ENCODE measurements at places on chromosomes 4 and X.
A peak's percentile ranks its signal among the peaks of the same experiment; 100 is the strongest.

DNA sequence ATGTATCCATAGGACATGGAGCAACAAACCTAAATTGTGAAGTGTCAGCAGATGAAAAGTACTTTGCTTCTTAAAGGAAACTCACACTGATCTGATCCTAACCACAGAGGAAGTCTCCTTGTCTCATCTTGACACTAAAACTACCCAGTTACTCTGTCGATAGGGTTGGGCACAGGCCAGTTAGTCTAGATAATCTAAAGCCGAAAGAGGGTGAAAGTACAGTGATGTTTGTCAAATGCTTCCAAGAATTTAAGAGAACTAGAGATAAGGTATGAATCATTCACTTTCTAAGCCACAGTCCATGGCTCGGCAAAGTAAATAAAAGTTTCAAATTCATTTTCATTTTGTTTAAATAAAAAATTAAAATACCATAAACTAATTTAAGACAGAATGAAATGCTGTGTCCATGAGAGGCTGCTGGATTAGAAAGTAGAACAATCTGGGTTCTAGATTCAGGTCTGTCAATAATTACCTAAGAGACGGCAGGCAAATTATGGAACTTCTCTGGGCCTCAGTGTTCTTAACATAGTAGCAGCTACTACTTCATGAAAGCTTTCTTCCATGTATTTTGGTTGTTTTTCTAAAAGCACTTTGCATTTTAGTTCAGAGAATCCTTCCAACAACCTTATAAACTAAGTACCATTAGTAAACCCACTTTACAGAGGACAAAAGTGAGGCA is 176.7 kb downstream of the LDB2 start:
- no peak for DNase-seq

GRCh38 chr4:136651932-136652331 is 880.4 kb downstream of the PCDH18 start:
- DNase-seq: no peak

- DNase-seq: no peak
Measured at GRCh38 chr4:25927361-25928195, 13.6 kb downstream of the SMIM20 start.

DNA sequence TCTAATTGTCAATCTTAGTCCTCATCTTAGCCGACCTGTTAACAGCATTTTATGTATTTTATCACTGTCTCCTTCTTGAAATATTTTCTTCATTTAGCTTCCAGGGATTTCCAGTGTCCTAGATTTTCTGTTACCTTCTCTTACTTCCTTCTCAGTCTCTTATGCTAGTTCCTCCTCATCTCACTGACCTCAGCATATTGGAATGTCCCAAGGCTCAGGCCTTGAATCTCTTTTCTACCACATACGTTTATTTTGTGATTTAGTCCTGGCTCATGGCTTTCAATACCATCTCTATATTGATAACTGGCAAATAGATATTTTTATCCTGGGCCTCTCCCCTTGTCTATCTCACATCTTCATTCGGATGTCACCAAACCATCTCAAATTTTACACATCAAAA is 61.1 kb downstream of the IQCM start:
- no peak for DNase-seq

DNA sequence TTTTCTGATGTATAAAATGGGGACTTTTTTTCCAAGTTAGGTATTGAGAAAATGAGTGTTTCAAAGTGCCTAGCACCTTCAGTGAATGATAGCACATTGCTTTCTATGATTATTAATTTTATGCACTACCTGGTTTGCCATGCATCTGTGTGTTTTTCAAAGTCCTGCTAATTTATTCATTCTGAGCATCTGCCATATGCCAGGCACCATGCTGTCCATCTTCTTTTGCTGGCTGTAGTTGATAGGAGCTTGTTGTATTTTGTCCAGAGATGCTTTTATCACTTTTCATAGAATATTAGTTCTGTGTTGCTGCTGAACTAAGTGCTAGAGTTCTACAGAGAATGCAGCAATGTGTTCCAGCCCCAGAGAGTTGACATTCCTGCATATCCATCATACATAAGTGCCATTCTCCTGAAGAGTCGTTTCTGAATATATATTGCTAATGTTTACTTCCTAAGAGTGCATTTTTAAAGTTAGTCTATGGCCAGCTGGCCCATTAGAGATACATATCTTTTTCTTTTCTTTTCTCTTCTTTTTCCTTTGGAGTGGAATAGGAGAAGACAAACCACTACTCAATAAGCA is 49.0 kb upstream of the CLNK start:
- no peak for DNase-seq

GRCh38 chrX:44456685-44457084 is 86.0 kb downstream of the FUNDC1 start:
- DNase-seq: no peak

DNA sequence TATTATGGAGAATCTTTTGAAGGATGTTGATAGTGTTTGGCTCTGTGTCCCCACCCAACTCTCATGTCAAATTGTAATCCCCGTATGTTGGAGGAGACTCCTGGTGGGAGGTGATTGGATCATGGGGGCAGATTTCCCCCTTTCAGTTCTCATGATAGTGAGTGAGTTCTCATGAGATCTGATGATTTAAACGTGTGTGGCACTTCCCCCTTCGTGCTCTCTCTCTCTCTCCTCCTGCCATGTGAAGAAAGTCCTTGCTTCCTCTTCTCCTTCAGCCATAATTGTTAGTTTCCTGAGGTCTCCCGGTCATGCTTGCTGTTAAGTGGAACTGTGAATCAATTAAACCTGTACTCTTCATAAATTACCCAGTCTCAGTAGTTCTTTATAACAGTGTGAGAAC is 166.1 kb upstream of the NUDT6 start:
- no peak for DNase-seq

DNA sequence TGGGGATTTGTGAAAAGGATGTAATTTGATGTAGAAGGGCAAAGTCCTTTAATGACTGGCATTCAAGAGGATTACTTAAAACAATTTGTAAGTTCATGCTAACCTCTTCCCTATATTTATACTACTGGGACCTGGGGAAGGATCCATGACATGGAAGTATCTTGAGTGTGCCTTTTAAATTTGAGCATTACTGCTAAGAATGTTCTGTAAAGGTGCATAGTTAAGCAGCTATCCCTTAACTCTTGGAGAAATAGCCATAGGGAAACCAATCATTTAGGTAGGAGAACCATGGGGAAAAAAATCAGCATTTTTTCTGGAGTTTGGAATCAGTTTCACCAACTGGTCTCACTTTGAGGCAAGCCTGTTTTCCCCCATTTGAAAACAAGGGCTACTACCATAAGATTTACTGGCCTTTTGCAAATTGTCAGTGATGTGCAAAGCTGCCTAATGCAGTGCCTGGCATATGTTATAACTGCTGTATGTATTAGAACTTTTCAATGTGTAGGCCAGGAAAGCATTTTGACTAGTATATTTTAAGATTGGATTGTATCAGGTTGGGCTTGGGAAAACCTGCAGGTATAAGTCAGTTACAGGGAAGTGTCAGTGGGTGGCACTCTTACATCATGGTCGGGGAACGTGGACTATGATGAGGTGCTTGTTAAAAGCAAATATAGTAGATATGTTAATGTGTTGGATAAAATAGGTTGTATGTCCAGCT is 72.1 kb downstream of the PRSS12 start:
- DNase-seq: no peak

DNA sequence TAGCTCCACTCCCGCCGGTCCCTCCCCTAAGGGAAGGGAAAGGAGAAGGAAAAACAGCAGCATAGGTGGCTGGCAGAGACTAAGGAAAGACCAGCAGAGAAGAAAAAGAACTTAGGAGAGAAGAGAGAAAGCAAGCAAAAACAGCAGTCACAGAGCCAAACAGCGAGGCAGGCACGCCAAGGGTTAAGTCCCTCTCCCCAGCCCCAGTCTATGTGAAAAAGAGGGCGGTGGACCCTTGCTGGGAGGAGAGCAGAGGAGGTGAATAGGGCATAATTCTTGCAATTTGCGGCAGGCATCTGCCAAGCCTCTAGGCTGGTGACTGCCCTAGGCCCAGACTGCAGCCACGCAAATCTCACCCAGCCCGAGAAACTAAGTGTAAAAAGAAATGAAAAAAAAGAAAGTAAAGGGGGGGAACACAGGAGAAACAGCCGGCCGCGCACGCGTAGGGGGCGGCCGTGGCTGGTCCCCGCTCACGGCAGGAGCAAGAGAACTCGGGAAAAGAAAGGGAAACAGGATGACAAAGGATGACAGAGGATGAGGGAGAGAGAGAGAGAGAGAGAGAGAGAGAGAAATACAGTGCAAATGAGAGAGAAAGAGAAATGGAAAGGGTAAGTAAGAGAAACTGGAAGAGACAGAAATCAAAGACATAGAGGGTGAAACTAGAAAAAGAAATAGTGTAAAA is 48.6 kb downstream of the MAGEA9 start:
- DNase-seq: no peak

DNA sequence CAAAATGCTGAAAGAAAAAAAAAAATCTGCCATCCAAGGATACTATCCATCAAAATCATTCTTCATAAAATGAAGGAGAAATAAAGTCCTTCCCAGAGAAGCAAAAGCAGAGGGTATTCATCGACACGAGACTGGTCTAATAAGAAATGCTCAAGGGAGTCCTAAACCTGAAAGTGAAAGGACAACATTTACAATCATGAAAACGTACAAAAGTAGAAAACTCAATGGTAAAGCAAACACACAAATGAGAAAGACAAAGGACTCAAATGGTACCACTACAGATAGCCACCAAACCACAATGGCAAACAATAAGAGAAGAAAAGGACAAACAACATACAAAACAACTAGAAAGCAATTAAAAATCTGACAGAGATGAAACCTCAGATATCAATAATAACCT is 41.0 kb downstream of the CD99L2 start:
- no peak for DNase-seq

DNA sequence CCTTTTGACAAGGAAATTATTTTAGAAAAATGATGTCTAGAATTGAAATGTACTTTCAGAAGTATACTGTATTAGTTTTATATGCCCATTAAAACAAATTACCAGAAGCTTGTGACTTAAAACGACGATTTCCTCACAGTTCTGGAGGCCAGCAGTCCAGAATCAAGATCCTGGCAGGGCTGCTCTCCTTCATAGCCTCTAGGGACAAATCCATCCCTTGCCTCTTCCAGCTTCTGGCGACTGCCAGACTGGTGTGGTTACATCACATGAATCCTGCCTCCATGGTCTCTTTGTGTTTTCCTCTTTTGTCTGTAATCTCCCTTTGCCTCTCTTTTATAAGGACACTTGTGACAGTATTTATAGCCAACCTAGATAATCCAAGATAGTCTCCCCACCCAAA is 97.1 kb downstream of the IQCM start:
- DNase-seq: no peak

DNA sequence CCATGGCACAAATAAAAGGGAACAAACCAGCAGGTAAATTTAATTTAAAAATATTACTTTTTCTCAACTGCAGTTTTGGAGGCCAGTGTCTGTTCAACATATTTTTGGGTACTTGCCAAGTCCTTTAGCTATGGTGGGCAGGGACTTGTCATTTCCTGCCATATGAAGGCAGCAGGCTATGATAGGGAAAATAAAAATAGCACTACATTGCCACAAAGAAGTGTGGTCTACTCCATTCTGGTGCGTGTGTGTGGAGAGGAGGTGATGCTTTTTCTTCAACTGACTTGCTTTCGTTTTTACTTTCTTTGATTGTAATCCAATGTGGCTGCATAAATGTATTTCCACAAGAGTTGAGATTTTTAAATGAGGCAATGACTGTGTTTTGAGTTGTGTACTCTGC is 17.2 kb downstream of the GPR174 start:
- no peak for DNase-seq

- no peak for DNase-seq
Measured at GRCh38 chr4:7593646-7594412, 159.1 kb upstream of the PSAPL1 start.

DNA sequence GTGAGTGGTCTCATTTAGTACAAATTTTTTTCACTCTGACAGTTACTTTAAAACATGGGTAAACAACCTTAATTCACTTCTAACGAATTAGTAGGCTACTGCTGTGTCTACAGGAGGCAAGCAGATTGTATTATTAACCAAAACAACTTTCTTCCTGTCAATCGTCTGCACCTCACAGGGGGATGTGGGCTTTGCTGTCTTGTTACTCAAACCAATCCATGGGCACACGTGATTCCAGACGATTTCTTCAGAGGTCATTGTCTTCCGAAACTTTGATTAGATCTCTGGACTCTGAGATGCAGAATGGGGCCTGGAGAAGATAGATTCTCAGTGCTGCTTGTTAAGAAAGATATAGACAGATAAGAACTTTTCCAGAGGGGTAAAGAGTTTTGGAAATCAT is 327.8 kb downstream of the DHX15 start:
- DNase-seq: no peak

GRCh38 chrX:13506574-13506973 is 62.8 kb upstream of the EGFL6 start:
- DNase-seq: peak; percentile 26

- no peak for DNase-seq
Measured at GRCh38 chrX:106159861-106160282, 8.2 kb upstream of the PWWP3B start.

DNA sequence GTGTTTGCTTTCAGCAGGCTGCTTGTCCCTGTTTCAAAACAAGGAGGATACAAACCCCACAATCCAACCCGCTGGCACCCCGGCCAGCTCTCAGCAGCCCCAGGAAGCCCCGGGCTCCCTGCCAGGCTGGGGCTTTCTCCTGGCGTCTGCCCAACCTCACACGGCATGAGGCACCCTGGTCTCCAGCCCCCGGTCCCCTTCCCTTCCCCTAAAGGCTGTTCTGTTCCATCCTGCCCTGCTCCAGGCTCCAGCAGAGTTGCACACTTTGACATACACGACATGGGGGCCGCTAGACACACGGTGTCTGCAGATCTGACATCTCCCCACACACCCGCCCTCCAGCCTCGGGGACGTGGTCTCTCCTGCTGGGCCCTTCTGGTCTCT is 107.7 kb upstream of the ADRA2C start:
- no peak for DNase-seq

GRCh38 chrX:70979136-70979762 is 48.4 kb upstream of the SLC7A3 start:
- DNase-seq: no peak

DNA sequence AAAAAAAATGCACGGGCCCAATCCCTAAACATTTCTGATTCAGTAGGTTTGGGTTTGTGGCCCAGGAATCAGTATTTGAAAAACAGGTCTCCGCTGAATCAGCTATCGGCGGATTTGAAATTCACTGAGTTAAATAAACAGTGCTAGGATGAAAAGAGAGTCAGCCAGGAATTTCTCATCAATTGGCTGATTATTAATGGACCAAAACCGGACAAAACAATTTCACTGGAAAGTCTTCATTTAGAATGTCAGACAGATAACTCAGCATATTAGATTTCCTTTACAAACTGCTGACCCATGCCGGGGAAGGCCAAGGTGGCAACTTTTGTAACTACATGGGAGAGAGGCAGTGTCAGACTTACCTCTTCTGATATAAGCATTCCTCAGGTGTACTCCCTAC is 99.4 kb upstream of the LSM6 start:
- no peak for DNase-seq

GRCh38 chr4:179028321-179028720 is 1586.1 kb upstream of the AGA start:
- DNase-seq: no peak
